ENCODE measurements at places on chromosomes 5 and 9. TPM values are rescaled to one million over a fixed set of nuclear protein-coding genes. Genes with fewer than 3 reads are reported as not detected.

The GZMA gene
- not detected for total RNA-seq

The FOXI1 gene
- not detected for total RNA-seq

The ZNF354C gene
- total RNA-seq: 7.9 TPM

The GAS1 gene
- total RNA-seq: 5.0 TPM

The NR2F1-AS1 gene
- 0.76 TPM for total RNA-seq

The HTR4 gene
- not detected for total RNA-seq

DNA sequence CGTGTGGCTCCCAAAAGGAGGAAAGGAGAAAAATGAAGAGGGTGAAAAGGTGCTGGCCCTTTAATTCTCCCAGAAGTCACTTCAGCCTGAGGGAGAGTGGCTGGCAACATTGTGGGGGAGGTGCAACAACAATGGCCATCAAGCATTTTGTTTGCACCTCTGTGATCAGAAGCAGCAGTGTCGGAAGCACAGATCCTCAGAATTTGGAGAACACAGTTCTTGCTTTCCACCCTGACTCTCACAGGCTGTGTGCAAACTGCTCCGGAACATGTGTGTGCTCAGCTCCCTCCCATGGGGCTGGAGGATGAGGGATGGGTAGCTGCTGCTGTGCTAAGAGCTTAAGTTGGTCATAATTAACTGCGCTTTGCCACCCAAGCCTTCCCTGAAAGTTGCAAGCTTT is 127.1 kb downstream of the DPYSL3 start:
- H3K4me3 ChIP-seq: no peak overlapping the region
- H3K27ac ChIP-seq: no peak overlapping the region
- no peak for DNase-seq
- peaks cover 20% of the 10 kb centered on the region for H3K4me1 ChIP-seq
- no peaks in the 10 kb centered on the region for H3K27me3 ChIP-seq
- peaks cover 19% of the 10 kb centered on the region for H3K36me3 ChIP-seq

DNA sequence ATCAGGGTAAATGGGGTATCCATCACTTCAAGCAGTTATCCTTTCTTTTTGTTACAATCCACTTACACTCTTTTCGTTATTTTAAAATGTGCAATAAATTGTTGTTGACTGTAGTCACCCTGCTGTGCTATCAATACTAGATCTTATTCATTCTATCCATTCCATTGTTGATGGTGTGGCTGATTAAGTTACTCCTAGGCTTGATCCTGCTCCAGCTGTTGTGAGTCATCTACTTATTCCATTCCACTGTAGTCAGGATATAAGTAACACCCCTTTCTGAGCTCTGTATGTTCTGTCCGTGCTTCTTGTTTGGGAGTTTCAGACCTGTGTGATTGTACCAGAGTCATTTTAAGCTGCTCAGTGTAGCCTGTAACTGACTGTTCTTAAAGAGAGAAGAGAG is 122.5 kb upstream of the RUSC2 start:
- H3K27ac ChIP-seq: no peak overlapping the region
- peaks cover 2% of the 10 kb centered on the region for H3K4me1 ChIP-seq
- DNase-seq: no peak
- no peak overlapping the region for H3K4me3 ChIP-seq
- H3K27me3 ChIP-seq: no peaks in the 10 kb centered on the region

DNA sequence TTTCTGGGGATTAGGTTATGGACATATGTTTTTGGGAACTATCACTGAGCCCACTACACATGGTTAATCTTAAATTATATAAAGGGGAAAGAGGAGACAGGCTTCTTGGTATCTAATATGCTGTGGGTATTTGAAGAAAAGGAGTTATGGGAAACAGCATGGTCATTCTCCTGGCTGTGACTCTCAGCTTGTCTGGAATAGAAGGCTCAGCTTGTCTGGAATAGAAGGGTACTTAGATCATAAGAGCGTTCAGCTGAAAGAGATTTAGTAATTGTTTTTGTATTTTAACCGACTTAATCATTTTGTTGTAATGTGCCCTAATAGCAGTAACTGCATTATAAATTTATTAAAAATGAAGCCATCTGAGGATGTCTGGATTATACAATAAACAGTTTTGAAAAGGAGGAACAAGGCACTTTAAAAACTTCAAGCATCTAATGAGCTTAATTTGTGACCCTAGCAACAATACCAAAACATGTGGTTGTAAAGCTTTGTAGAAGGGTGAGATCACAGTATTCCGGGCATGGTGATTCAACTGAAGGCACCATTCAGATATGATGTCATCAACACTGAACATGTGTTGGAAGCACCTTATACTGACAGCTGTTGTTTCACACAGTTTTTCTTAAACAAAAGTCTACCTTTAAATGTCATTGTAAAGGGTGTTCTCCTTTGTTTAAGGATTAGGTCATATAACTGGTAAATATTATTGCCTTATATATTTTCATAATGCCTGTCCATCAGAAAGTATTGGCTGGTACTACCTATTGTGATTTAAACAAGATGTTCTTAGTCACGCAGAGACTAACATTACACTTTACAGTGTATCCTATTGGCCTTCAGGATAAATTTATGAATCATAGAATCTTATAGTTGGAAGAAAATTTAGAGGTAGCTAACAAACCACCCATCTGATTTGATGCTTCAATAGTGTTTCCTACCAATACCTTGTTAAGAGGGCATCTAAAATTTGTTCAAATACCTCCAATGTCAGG is 2174.1 kb upstream of the WWC1 start:
- no peak overlapping the region for H3K4me3 ChIP-seq
- no peak for DNase-seq
- H3K36me3 ChIP-seq: no peaks in the 10 kb centered on the region
- no peaks in the 10 kb centered on the region for H3K27me3 ChIP-seq
- H3K4me1 ChIP-seq: peaks cover 5% of the 10 kb centered on the region

DNA sequence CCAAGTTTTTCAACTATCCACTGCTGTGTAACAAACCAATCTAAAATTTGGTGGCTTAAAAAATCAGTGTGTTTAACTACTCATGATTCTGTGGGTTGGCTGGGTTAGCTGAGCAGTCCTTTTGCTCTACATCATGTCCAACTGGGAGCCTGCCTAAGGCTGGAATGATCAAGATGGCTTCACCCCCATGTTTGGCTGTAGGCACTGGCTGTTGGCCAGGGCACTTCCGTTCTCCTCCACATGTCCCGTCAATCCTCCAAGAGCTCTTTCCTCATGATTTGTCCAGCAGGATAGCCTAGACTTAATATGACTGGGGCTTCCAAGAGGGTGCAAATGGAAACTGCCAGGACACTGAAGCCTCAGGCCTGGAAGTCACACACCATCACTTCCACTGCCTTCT is 17.0 kb upstream of the TSSK1B start:
- H3K4me3 ChIP-seq: no peak overlapping the region
- no peak for DNase-seq
- no peak overlapping the region for H3K27ac ChIP-seq
- no peaks in the 10 kb centered on the region for H3K27me3 ChIP-seq

DNA sequence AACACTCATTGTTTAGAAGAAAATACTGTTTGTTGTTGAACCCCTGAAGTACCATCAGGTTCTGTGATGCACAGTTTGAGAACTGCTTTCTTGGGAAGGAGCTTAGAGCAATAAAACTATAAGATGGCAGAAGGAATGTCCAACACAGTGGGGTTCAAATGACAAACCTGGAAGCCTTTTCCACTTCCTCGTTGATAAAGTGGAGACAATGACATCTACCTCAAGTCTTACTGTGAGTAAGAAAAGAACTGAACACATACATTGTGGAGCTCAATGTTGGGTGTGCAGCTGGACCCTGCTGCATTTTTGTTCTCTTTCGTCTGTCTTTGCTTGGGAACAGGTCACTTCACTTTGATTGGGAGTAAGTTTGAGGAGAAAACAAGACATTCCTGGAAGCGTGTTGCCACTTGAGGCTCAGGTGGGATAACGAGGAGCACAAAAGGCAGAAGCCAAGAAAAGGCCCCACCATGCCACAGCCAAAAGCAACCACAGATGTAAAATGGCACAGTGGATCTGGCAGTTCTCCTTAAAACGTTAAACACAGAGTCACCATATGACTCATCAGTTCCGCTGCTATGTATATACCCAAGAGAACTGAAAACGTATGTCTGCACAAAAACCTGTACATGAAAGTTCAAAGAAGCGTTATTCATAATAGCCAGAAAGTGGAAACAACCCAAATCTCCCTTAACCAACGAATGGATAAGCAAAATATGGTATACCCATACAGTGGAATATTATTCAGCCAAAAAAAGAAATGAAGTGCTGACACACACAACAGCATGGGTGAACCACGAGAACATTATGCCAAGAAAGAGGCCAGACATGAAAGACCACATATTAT is 42.9 kb upstream of the SUB1 start:
- H3K4me3 ChIP-seq: no peak overlapping the region
- H3K4me1 ChIP-seq: no peaks in the 10 kb centered on the region
- H3K27ac ChIP-seq: no peak overlapping the region
- no peaks in the 10 kb centered on the region for H3K36me3 ChIP-seq
- H3K27me3 ChIP-seq: peaks cover 3% of the 10 kb centered on the region
- DNase-seq: no peak

DNA sequence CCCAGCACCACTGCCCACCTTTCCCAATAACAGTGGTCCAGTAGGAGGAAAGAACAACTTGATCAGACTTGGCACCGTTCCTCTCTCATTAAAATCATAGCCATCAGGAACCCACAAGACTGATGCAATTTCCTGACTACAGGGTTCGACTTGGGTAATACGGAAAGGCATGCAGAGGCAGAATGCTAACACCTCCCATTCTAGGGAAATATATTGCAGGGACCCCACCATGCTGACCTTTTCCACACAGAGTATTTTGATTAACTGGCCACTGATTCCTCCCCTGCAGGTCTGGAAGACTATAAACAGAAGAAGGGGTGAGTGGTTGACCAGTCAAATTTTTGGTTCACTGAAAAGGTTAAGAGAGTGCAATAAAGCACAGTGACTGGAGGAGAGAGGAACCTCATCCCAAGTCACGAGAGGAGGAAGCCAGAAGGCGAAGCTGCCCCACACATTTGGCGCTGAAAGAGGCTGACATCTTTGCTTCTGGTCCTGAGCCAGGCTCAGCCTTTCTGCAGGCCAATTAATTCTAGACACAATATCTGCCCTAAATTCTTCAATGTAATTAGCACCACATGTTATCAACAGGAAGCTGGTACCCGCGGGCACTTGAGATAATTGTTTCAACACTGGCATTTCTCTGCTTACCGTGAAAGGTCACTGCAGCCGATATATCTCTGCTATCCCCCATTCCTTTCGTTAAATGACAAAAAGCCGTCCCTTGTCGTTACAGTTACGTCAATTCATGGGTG is 64.7 kb upstream of the SPOCK1 start:
- DNase-seq: no peak
- H3K4me1 ChIP-seq: peaks cover 6% of the 10 kb centered on the region
- H3K27me3 ChIP-seq: peaks cover 6% of the 10 kb centered on the region
- H3K36me3 ChIP-seq: no peaks in the 10 kb centered on the region
- no peak overlapping the region for H3K4me3 ChIP-seq

- H3K4me3 ChIP-seq: peak overlapping the region; percentile 18
- H3K36me3 ChIP-seq: no peaks in the 10 kb centered on the region
- peak; percentile 61 for DNase-seq
- H3K27me3 ChIP-seq: peaks cover 36% of the 10 kb centered on the region
Measured at GRCh38 chr5:172707285-172708182, 63.5 kb downstream of the DUSP1 start.

- DNase-seq: no peak
- H3K4me3 ChIP-seq: no peak overlapping the region
- H3K27me3 ChIP-seq: no peaks in the 10 kb centered on the region
- H3K27ac ChIP-seq: peak overlapping the region; percentile 49
Measured at GRCh38 chr9:93192721-93193387, 8.9 kb downstream of the WNK2 start.

DNA sequence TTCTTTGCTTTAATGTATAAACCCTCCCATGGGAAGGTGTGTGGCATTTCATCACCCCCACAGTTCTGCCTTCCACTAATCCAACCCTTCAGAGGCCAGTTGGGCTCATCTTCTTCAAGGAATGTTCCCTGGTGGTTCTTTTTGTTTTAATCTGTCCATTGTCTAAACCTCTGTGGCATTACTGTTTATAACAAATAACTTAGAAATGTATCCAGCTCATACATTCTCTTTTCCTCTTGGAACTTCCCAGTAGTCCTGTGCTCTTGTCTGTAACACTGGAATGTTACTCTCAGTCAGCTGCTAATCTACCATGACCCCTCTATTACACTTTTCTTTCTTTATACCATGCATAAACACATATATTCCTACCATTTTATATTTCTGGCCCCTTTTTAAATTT is 213.5 kb upstream of the TARS1 start:
- H3K4me3 ChIP-seq: no peak overlapping the region
- no peaks in the 10 kb centered on the region for H3K27me3 ChIP-seq
- H3K27ac ChIP-seq: no peak overlapping the region

DNA sequence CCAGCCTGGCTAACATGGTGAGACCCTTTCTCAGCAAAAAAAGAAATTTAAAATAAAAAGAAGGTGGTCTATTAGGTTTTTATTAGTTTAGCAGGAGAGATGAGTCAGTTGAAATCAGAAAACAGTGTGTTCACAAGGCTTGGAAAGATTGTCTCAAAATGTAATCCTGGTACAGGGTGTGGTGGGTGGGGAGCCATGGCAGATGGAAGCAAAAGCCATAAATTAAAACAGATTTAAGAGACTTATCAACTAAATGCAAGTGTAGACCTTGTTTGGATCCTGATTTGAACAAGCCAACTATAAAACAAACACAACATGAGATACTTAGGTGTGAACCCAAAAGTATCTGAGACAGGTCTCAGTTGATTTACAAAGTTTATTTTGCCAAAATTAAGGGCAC is 42.8 kb upstream of the KLF9 start:
- no peak for DNase-seq
- no peaks in the 10 kb centered on the region for H3K36me3 ChIP-seq
- H3K27me3 ChIP-seq: no peaks in the 10 kb centered on the region

GRCh38 chr9:20623021-20623747 is 885 bp upstream of the MLLT3 start:
- H3K4me3 ChIP-seq: peak overlapping the region; percentile 73
- peak; percentile 22 for DNase-seq
- no peak overlapping the region for H3K27ac ChIP-seq

All from WTC11 (cell line).